ENCODE measurements at places on chromosomes 6 and 20.
A peak's percentile ranks its signal among the peaks of the same experiment; 100 is the strongest.

- peaks cover 12% of the 10 kb centered on the region for H3K27me3 ChIP-seq
- H3K4me3 ChIP-seq = no peak overlapping the region
- no peaks in the 10 kb centered on the region for H3K4me1 ChIP-seq
These were observed 6.4 kb upstream of the PNPLA1 start for GRCh38 chr6:36263390-36264000.

- no peaks in the 10 kb centered on the region for H3K27me3 ChIP-seq
- no peaks in the 10 kb centered on the region for H3K36me3 ChIP-seq
- no peak overlapping the region for H3K4me3 ChIP-seq
- H3K4me1 ChIP-seq = peaks cover 27% of the 10 kb centered on the region
- no peak for DNase-seq
- H3K27ac ChIP-seq = no peak overlapping the region
These were observed 120.8 kb upstream of the TNFAIP3 start for GRCh38 chr6:137746264-137746663.

DNA sequence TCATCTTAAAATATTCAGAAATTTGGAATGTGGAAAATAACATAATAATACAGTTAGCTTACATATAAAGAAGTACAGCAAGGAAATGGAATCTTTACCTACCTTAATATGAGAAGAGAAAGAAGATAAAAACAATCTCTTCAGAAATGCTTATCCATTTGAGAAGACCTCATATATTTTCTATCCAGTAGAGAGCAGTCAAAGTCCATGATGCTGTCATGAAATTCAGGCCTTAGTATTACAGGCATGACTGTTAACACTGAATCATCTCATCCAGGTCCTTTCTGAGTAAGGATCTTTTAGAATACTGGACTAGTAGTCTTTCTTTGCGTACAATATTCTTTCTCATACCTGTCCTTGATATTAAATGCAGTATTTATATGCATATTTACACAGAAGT lies 713.4 kb downstream of the CD109 start:
- H3K4me1 ChIP-seq = no peaks in the 10 kb centered on the region
- H3K36me3 ChIP-seq = no peaks in the 10 kb centered on the region
- no peak overlapping the region for H3K27ac ChIP-seq
- H3K27me3 ChIP-seq = no peaks in the 10 kb centered on the region

- no peak overlapping the region for H3K27ac ChIP-seq
- peaks cover 3% of the 10 kb centered on the region for H3K36me3 ChIP-seq
- peaks cover 2% of the 10 kb centered on the region for H3K27me3 ChIP-seq
These were observed 248.2 kb downstream of the KHDC1L start for GRCh38 chr6:72977114-72977513.

DNA sequence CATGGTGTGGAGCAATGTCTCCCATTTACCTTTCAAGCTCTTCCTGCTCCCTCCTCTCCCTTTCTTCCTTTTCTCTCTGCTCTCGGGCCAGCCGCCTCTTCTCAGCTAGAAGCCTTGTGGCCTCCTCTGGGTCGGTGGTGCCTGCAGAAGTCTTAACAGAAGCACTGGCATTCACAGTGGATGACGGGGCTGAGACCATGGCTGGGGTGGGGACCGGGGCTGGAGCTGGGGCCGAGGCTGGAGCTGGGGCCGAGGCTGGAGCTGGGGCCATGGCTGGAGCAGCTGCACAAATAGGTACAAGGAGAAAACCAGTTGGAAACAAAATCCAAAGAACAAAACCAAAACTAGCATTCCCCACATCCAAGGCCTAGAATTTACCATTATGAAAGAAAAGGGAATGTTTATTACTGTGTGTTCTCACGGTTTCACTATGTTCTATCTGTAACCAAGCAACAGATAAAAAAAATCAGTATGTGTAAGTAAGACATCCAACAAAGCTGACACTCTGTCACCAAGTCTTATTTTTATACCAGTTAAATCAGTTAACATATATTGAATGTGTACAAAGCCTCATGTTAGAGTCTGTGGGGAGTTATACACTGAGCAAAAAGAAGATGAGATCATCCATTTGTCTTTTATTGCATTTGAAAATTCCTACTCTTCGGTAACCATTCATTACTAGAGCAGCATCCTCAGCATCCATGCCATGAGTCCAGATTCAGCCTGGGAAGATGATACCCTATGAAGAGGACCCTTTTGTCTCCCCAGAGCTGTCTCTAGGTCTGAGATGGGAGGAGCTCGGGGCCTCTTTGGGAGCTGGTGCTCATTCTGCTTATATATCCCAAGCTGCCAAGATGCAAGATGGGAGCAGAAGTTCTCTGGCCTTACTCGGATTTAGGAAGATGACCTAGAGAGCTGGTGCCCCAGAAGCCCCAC lies 73.0 kb upstream of the BCLAF1 start:
- no peak overlapping the region for H3K4me3 ChIP-seq
- peaks cover 2% of the 10 kb centered on the region for H3K27me3 ChIP-seq
- no peaks in the 10 kb centered on the region for H3K36me3 ChIP-seq
- no peak for DNase-seq
- no peak overlapping the region for H3K27ac ChIP-seq

DNA sequence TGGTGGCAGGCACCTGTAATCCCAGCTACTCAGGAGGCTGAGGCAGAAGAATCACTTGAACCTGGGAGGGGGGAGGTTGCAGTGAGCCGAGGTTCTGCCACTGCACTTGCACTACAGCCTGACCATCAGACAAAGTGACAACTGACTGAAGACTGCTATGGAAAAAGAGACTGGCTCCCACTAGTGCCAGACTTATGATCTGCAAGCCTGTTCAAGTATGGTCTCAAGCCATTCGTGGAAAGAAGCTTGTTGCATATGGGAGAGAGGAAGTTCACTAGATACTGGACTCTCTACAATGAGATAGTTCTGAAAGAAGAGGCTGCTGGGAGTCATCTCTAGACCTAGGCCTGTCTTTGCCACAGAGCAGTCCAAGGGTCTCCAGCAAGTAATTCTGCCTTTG lies 26.7 kb downstream of the MDN1 start:
- H3K36me3 ChIP-seq = peaks cover 20% of the 10 kb centered on the region
- H3K27me3 ChIP-seq = no peaks in the 10 kb centered on the region
- no peak for DNase-seq
- H3K4me1 ChIP-seq = peaks cover 26% of the 10 kb centered on the region
- H3K27ac ChIP-seq = peak overlapping the region; percentile 40
- H3K4me3 ChIP-seq = peak overlapping the region; percentile 35

DNA sequence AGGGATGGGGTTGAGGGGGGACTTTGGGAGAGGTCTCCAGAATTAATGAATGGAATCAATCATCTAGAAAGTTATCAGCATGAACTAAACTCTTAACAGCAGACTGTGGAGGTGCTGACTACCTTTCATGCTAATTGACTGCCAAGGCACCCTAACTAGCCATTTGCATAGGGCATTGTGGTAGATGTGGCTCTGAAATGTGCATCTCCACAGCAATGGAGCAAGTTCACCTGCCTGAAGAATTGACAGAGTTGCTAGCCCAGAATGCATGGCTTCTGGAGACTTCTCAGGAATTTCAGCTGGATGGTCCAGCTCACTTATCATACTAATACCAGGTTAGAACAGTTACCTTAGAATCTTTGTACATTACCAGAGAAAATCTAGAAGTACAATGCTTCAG lies 745.6 kb downstream of the KIF16B start:
- H3K4me1 ChIP-seq = no peaks in the 10 kb centered on the region
- H3K36me3 ChIP-seq = no peaks in the 10 kb centered on the region
- no peak overlapping the region for H3K4me3 ChIP-seq
- DNase-seq = no peak
- no peaks in the 10 kb centered on the region for H3K27me3 ChIP-seq
- no peak overlapping the region for H3K27ac ChIP-seq

DNA sequence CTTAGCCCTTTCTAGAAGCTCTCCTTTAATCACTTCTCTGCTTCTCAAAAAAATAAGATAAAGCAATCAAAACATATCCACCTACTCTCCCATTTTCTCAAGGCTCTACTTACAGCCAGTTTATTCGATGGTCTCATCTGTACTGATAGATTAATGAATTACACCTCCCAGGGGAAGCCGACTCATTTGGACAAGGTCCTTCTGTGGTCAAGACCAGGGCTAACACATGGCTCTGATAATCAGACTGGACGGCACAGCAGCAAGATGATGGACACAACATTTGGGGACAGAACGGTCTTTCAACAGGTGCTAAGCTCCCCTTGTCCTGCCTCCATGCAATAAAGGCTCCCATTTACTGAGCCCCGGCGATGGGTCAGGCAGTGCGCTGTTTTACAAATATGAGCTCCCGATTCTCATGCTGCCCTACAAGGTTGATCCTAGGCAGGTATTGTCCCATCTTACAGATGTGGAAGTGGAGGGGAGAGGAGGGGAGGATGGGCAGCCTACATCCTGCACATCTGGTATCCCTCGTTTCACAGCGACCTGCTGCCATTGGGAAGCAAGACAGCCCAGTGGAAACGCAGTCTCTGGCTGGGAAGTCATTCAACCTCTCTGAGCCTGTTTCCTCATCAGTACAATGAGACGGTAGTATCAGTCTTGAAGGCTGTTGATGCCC lies 15.7 kb downstream of the CPNE5 start:
- H3K4me3 ChIP-seq = no peak overlapping the region
- no peak overlapping the region for H3K27ac ChIP-seq
- H3K36me3 ChIP-seq = no peaks in the 10 kb centered on the region
- DNase-seq = no peak
- peaks cover 9% of the 10 kb centered on the region for H3K4me1 ChIP-seq

- H3K27me3 ChIP-seq = peaks cover 7% of the 10 kb centered on the region
- no peak for DNase-seq
- peaks cover 22% of the 10 kb centered on the region for H3K4me1 ChIP-seq
- peak overlapping the region; percentile 87 for H3K4me3 ChIP-seq
These were observed 868 bp downstream of the METTL24 start for GRCh38 chr6:110357298-110357663.

GRCh38 chr6:37555040-37555781 lies 55.5 kb upstream of the CCDC167 start:
- H3K4me3 ChIP-seq = no peak overlapping the region
- DNase-seq = no peak
- peaks cover 26% of the 10 kb centered on the region for H3K4me1 ChIP-seq
- peaks cover 4% of the 10 kb centered on the region for H3K36me3 ChIP-seq
- peaks cover 7% of the 10 kb centered on the region for H3K27me3 ChIP-seq

GRCh38 chr6:141550471-141550870 lies 582.3 kb upstream of the GJE1 start:
- H3K4me1 ChIP-seq = peaks cover 1% of the 10 kb centered on the region
- peaks cover 9% of the 10 kb centered on the region for H3K27me3 ChIP-seq
- DNase-seq = no peak
- peaks cover 8% of the 10 kb centered on the region for H3K36me3 ChIP-seq

GRCh38 chr6:160263196-160263939 lies 4.7 kb upstream of the SLC22A2 start:
- H3K27ac ChIP-seq = no peak overlapping the region
- DNase-seq = no peak
- H3K4me1 ChIP-seq = no peaks in the 10 kb centered on the region
- H3K36me3 ChIP-seq = no peaks in the 10 kb centered on the region
- peaks cover 3% of the 10 kb centered on the region for H3K27me3 ChIP-seq

DNA sequence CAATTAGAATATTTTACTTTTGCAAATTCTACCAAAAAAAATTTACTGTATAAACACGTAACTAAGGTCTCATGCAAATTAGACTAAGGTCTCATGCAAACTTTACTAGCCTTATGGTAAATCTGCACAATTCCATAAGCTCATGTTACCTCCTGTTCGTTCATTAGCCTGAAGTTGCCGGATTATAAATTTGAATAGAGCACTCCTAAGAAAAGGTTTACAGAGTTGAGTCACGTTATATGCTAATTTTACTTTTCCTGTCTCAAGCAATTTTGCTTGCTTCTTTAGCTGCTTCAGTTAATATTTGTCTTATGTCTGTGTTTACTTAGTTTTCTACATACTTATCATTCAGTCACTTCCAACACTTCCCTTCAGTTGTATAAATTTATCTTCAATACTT lies 1434.0 kb upstream of the EYS start:
- DNase-seq = no peak
- no peaks in the 10 kb centered on the region for H3K36me3 ChIP-seq

GRCh38 chr6:165458134-165458533 lies 148.7 kb upstream of the C6orf118 start:
- no peak overlapping the region for H3K4me3 ChIP-seq
- no peaks in the 10 kb centered on the region for H3K27me3 ChIP-seq
- DNase-seq = no peak
- H3K27ac ChIP-seq = no peak overlapping the region

GRCh38 chr20:53939572-53940359 lies 130.6 kb downstream of the BCAS1 start:
- no peak overlapping the region for H3K27ac ChIP-seq
- no peak overlapping the region for H3K4me3 ChIP-seq
- no peaks in the 10 kb centered on the region for H3K27me3 ChIP-seq

GRCh38 chr6:28537065-28537464 lies 11.4 kb downstream of the GPX5 start:
- peaks cover 52% of the 10 kb centered on the region for H3K27me3 ChIP-seq
- H3K4me1 ChIP-seq = peaks cover under 1% of the 10 kb centered on the region
- H3K36me3 ChIP-seq = no peaks in the 10 kb centered on the region
- H3K27ac ChIP-seq = no peak overlapping the region
- DNase-seq = no peak
- no peak overlapping the region for H3K4me3 ChIP-seq

DNA sequence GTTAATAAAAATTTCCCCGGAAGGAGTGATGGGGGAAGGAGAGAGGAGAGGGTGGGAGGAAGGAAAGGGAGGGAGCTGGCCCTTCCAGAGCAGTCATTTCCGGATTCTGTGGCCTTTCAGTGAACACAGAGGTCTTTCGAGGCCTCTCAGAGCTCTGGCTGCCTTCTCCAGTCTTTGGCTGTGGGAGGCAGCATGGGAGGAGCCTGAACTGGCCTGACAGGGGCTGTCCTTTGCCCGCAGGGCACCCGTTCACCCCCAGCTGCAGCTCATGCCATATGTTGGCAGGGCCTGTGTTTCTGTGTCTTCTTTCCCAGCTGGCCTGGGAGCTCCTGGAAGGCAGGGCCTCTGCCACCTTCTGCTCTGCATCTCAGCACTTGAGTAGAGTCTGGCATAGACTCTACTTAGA lies 95.5 kb downstream of the PPP1R14C start:
- H3K36me3 ChIP-seq = no peaks in the 10 kb centered on the region
- DNase-seq = no peak
- H3K4me1 ChIP-seq = peaks cover 18% of the 10 kb centered on the region
- no peaks in the 10 kb centered on the region for H3K27me3 ChIP-seq
- no peak overlapping the region for H3K27ac ChIP-seq

GRCh38 chr20:54231036-54231435 lies 23.1 kb downstream of the PFDN4 start:
- no peaks in the 10 kb centered on the region for H3K4me1 ChIP-seq
- no peaks in the 10 kb centered on the region for H3K36me3 ChIP-seq
- H3K27me3 ChIP-seq = peaks cover under 1% of the 10 kb centered on the region
- H3K27ac ChIP-seq = no peak overlapping the region

- H3K36me3 ChIP-seq = no peaks in the 10 kb centered on the region
- H3K27ac ChIP-seq = no peak overlapping the region
- H3K4me1 ChIP-seq = no peaks in the 10 kb centered on the region
- H3K4me3 ChIP-seq = no peak overlapping the region
- peaks cover 8% of the 10 kb centered on the region for H3K27me3 ChIP-seq
These were observed 189.3 kb downstream of the ERMARD start for GRCh38 chr6:169940481-169941271.

- peaks cover 10% of the 10 kb centered on the region for H3K36me3 ChIP-seq
- no peak overlapping the region for H3K27ac ChIP-seq
- H3K4me3 ChIP-seq = no peak overlapping the region
- peaks cover 43% of the 10 kb centered on the region for H3K4me1 ChIP-seq
These were observed 7.4 kb downstream of the EEF1A1 start for GRCh38 chr6:73513496-73513854.

Data from immature natural killer cell (primary cell).